Bronchial epithelial cell (primary cell): ENCODE measurements at places on chromosomes 2 and 18.
A peak's percentile ranks its signal among the peaks of the same experiment; 100 is the strongest.

- peak; percentile 93 for DNase-seq
These were observed 141.8 kb downstream of the ACKR3 start for GRCh38 chr2:236711440-236711839.

DNA sequence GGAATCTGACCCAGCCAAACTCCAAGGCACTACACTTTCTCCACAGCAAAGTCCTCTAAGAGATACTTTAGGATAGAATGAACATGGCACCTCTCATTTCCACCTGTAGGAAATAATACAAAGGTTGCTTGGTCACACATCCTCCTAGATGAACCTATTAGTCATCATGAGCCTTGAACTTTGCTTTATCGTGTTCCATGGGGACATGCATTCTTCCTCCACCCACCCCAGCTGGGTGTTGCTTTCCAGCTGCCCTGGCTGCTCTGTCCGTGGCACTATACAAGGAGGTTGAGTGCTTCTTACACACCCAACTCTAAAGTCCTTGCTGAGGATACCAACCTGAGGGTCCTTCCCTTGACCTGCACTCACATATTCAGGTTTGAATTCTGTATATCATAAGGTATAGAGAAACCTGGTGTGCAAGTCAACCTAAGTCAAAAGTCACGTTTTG is 52.7 kb downstream of the SPRED2 start:
- DNase-seq, result no peak

DNA sequence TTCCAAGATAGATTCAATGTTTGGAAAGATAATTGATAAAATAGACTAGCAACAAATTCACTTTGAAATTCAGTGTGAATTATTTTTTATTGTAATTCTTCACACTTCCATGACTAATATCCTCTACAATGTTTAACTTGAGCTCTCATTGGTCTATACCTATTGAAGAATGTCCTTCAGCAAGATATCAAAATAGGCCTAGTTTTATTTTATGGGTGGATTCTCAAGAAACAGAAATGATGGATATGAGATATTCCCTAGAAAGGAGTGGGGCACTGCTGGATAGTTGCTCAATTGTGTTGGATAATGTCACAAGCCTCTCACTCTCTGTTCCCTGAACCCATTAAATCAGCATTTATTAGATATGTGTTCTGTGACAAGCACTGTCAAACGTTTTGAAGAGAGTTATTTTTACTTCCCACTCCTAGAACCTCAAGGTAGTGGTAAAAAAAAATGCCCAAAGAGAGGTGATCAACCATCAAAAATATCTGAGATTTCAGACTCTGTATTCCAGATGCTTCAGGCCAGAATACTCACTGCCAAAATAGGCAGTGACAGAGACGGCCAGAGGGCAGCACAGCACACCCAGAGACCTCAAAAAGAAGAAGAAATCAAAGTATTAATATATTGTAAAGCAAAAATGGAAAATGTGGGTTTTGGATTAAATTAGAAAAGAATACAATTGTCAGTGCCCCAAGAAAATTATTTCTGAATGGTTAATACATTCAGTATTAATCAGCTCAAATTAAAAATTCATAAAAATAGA is 87.5 kb downstream of the TRIB2 start:
- no peak for DNase-seq

- DNase-seq, result peak; percentile 100
These were observed 995 bp upstream of the RTN4 start for GRCh38 chr2:55051026-55051866.

GRCh38 chr2:173132531-173132930 is 56.9 kb downstream of the MAP3K20 start:
- no peak for DNase-seq

DNA sequence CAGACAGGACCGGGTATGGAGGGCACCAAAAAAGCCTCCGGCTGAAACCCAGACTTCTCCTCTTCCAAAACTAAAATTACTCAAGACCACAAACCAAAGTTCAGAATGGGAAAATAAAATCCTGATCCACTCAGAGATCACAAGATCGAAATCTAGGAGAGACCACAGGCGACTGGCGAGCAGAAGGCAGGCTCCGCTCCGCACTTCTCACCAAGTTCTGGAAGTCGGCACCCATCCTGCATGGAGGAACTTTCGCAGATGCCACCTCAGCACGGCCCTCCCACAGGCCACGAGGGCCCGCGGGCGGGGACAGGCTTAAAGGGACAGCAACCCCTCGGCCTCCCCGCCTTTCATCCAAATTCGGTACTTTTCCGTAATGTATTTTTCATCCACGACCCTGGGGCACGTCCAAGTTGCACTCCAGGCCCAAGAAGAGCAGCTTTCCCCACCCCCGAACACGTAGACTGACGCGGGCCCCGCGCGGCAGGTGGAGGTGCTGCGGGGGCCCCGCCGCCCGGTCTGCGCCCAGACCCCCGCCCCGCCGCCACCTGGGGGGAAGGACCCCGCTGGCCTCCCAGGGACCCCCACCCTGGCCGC is 43.7 kb downstream of the HDLBP start:
- peak; percentile 62 for DNase-seq

- no peak for DNase-seq
These were observed 11.3 kb downstream of the CMPK2 start for GRCh38 chr2:6854416-6854815.

GRCh38 chr2:241492174-241492565 is 16.2 kb downstream of the STK25 start:
- DNase-seq, result no peak

- peak; percentile 94 for DNase-seq
These were observed 92.7 kb downstream of the NCKAP5 start for GRCh38 chr2:133475610-133476009.

- DNase-seq, result no peak
These were observed 426.1 kb downstream of the DCC start for GRCh38 chr18:52766002-52766545.

- peak; percentile 17 for DNase-seq
These were observed 233.8 kb downstream of the LDLRAD4 start for GRCh38 chr18:13452388-13452811.

DNA sequence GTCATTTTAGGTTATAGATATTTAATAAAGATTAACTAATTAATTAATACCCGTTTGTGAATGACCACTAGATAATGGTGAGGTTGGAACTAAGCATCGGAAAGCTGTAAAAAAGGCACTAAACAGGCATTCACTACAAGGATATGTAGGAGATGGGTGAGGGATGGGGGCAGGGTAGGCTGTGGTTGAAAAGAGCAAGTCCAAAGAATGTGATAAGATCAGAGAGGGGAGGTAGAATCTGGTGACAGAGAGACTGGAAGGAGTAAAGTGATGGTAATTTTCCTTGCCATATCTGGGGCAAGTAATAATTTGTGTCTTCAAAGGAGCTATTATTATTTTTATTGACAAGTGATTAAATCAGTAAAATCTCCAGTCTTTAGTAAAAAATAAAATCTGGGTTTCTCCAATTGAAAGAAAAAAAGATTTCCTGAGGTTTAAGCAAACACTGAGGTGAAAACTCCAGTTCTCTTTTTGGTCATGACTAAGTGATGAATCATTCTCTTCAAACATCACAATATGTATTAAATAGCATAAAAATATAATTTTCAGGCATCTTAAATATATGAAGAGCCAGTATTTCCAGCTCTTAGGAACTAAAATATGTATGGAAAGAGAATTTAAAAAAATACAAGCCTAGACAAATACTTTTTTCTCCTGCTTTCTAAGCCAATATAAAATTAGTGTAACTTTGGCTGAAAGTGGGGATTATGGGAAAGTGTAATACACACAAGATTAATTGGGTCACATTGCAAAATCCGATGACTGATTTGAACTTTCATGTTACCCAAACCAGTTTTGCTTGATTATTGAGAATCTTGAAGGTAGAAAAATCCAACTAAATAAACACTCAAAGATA is 259.1 kb upstream of the RBMS1 start:
- DNase-seq, result peak; percentile 90

DNA sequence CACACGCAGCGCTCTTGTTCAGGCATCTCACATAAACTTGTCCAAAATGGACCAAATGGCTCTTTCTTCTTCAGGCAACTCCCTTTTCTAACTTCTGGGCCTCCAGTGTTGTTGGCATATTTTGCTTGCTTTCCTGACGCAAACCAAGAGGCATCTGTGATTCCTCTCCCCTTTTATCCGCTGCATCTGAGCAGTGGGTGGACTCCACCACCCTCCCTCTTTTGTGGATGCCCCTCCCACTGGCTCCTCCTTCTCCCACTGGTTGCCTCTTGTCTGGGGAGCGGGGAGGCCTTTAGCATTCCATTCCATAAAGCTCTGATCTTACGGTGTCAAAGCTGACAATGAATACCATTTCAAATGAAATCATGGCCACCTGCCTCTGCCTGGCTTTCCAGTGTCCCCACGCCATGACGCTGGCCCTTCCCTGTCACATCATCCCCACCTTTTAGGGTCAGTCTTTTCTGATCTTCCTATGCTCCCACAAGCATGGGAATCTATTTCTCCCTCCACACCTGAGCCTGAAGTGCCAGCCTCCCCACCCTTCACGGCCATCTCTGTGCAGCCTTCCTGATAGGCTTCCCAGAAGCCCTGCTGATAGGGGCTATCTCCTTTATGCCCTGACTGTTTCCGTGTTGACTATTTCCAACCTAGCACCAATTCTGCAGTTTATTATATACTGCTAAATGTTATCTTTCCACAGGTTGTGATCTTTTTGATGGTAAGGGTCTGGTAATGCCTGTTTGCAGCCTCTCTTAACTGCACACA is 51.5 kb downstream of the RPL37A start:
- no peak for DNase-seq

- no peak for DNase-seq
These were observed 13.2 kb upstream of the RRM2 start for GRCh38 chr2:10109311-10109710.

DNA sequence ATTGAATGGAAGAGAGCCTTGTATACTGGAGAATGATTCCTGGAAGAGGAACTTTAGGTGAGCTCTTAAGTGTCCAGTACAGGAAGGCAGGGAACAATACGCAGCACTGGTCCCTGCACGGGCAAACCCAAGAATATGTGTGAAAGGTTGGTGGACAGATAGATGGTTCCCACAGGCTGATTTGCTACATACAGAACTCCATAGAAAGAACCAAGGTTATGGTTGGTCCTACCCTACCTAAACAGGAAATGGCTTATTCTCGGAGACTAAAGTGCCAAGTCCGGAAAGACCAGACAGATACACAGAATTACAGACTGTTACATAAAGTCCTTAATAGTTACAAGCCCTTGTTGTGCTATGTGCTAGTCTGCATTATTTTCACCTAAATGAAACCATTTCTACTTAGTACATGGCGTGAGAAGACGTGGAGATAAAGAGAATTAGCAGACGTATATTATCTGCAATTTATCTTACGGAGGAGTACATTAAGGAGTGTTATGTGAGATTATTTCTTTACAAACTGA is 1.2 kb downstream of the REV1 start:
- peak; percentile 64 for DNase-seq

GRCh38 chr2:224870341-224870740 is 154.2 kb upstream of the CCDC195 start:
- no peak for DNase-seq

DNA sequence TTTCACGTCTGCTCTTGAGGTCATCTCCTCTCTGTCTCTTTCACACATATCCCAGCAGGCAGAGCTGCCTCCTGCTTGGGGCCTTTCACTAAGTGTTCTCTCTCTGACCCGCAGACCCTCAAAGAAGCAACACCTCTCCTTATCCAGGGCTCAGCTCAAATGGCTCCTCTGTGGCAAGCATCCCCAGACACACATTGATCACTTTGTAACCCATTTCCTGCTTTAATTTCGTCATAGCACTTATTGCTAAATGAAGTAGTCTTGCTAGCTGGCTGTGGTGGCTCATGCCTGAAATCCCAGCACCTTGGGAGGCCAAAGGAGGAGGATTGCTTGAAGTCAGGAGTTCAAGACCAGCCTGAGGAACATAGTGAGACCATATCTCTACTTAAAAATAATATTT is 41.4 kb downstream of the SGPP2 start:
- DNase-seq, result no peak

- DNase-seq, result no peak
These were observed 47.9 kb downstream of the FECH start for GRCh38 chr18:57538614-57539013.

DNA sequence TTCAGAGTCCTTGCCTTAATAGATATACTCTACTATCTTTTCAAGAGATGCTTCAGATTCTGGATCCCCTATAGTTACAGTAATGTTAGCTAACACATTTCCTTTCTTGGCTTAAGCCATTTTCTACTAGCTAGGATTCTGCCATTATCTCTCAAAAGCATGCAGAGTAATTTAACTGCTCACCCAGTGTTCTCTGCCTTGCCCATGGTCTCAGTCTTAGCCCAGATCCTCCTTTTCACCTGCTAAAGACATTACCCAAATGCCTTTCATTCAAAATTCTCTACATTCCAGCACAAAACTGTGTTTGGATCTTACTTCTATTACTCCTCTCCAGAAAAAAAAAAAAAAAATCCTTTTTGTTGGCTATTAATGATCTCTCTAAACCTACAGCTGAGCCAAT is 474.2 kb upstream of the LRRTM1 start:
- no peak for DNase-seq

GRCh38 chr18:63439334-63439733 is 17.1 kb upstream of the VPS4B start:
- DNase-seq, result peak; percentile 72

- DNase-seq, result no peak
These were observed 95.6 kb upstream of the THOC1 start for GRCh38 chr18:363301-364085.

DNA sequence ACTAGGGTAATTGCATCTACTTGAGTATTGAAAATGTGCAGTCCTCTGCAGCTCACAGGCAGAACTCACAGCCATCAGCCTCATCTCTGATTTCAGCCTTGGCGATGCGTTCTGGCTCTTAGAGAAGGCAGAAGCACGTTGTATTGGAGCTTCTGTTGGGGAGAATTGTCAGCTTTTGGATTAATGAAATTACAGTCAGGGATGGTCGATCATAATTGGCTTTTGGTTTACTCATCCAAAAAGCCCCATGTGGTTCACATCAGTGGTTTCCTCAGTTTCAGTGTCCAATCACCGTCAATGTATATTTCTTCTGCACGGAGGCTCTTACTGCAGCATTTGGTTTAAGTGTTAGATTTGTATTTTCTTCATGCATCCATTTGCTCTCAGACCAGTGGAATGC is 218.5 kb upstream of the SOX11 start:
- DNase-seq, result no peak

DNA sequence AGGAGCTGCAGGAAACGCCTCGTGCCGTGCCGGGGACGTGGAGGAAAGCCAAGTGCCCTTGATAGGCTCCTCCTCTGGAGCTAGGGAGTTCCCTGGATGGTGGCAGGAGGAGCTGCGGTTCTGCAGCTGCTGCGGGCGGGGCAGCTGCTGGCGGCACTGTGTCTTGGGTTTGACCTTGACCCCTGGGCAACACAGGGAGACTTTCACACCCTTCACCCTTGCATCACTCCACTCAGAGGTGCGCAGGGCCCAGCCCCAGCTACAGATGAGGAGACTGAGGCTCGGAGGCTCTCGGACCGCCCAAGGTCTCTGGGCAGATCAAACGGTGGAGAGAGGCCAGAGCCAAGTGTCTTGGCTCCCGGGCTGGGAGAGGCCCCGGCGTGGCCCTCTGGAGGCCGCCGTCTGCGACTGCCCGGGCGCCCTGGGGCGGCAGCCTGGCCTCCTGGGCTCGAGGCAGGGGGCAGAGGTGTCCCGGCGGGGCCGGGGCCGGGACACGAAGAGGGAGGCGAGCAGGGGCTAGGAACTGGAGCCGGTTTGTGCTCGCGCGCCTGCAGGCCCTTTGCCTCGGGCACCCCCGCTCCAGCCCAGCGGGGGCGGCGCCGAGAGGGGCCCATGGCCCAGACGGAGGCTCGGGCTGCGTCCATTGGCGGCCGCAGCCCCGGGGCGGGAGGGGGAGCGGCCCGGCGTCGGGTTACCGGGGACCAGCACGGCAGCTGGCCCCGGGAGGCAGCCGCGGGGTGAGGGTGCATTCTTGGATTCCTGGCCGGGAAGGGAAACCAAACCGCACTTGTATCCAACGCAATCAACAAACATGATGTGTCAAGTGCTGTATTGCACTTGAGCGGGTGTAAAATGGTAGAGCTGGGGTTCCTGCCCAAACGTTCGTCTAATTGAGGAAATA is 129.6 kb upstream of the SLC1A4 start:
- DNase-seq, result peak; percentile 75
